ENCODE measurements at places on chromosomes 1 and 21.

DNA sequence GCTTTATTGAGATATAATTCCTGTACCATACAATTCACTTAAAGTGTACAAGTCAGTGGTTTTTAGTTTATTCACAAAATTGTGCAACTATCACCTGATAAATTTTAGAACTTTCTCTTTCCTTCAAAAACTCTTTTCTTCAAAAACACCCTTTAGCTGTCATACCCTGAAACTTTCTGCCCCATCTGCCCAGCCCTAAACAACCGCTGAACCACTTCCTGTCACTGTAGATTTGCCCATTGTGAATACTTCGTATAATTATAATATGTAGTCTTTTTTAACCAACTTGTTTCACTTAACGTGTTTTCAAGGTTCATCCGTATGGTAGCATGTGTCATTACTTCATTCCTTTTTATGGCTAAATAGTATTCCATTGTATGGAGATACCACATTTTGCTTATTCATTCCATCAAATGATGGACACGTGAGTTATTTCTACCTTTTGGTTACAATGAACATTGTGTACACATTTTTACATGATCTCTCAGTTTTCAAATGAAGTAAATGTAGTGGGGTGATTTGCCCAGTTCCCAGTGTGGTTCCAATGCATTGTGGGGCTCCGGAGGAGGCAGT lies 37.9 kb downstream of the WNT4 start:
- no peak for DNase-seq

DNA sequence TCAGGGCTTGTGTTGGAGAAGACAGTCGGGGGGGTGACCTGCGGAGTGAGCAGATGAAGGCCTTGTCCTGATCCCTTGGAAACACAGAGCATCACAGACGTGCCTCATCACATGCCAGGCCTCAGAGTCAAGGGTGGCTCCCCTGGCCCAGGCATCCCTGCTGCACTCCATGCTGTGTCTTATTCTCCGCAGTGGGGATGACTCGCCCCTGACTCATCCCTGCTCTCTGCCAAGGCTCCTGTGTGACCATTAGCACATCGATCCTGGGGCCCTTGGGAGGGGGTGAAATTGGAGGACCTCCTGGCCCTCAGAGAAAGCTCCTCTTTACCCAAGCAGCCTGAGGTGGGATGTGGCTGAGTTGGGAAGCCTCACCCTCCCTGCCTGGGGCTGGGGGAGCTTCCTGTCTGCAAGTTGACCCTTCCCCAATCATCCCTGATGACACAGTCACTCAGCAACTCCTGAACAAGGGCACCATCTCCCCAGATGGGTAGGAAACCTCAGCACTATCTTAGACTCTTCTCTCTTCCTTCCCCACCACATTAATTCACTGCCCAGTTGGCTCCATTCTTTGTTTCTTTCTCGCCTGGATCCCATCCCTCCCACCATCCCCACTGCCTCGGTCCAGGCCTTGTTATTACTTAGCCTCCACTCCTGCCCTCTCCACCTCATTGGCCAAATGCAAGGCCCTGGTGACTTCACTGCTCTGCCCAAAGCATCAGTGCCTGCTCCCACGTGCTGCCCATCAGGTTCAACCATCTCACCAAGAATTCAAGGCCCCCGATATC lies 74.6 kb downstream of the CAMK2N1 start:
- DNase-seq: peak; percentile 52

GRCh38 chr1:108601708-108602410 lies 42.0 kb downstream of the EEIG2 start:
- no peak for DNase-seq

DNA sequence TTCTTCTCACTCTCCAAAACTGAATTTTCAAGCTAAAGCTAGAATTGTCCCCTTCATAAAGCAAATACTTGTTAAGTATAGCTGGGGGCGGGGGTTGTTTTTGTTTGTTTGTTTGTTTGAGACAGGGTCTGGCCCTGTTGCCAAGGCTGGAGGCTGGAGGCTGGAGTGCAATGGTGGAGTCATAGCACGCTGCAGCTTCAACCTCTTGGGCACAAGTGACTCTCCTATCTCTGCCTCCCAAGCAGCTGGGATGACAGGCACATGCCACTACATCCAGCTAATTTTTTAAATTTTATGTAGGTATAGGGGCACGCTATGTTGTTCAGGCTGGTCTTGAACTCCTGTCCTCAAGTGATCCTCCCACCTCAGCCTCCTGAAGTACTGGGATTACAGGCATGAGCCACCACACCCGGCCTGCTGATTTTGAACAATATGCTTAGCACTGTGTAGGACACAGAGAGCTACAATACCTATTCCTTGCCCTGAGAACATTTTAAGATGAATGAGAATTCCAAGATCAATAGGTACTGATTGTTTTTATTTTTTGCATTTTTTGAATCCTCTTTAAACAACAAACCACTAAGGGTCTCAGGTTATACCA lies 42.2 kb downstream of the PCNX2 start:
- no peak for DNase-seq

GRCh38 chr21:19261731-19262376 lies 858.3 kb upstream of the TMPRSS15 start:
- DNase-seq: no peak

GRCh38 chr21:31554511-31555022 lies 104.9 kb upstream of the SOD1 start:
- DNase-seq: no peak

- DNase-seq: no peak
Measured at GRCh38 chr1:228219245-228219961, 11.6 kb downstream of the OBSCN start.

DNA sequence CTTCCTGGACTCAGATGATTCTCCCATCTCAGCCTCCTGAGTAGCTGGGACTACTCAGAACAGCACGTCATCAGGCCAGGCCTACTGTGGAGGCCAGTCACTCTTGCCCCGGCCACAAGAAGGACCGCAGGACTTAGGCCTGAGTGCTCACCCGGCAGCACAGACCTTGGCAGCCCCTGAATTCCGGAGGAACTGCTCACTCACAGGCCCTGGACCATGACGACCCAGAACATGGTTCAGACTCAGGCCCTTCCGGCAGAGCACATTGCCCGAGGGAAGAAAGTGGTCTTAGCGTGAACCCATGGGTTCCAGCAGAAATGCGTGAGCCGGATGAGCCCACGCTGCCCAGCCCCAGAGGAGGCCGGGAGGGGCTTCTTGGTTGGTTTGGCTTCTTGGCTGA lies 177.3 kb upstream of the TMEM51 start:
- no peak for DNase-seq

DNA sequence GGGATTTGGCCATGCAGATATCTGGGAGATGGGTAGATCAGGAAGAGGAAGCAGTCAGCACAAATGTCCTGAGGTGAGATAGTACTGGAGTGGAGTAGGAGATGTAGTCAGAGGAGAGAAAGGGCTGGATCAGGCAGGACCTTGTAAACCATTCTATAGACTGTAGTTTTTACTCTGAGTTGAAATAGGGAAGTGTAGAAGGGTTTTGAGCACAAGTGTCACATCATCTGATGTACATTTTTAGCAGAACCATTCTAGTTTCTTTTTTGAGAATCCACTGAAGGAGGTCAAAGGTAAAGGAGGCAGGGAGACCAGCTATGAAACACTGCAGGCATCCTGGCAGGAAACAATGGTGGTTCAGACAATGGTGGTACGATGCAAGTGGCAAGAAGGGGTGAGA lies 194.6 kb upstream of the RRP15 start:
- no peak for DNase-seq

DNA sequence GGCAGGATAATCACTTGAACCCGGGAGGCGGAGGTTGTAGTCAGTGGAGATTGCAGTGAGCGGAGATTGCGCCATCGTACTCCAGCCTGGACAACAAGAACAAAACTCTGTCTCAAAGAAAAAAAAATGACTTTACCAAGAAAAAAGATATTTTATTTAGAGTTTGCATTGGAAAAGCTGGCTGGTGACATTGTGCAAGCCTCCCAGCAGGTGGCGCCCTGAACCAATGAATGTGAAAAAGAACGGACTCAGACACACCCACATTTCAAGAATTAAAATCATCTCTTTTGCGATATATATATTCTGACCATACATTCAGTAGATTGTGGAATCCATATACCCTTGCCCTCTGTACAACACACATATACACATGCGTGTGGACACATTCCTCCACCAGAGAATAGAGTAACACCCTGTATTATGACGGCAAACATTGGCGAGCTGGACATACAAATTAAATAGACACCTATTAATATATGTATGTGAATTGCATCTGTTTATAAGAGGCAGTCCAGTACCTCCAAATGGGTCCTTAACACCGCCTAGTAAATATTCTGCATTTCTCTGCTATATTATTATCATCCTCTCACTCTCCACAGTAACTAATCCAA lies 39.0 kb upstream of the CADM3 start:
- peak; percentile 68 for DNase-seq

DNA sequence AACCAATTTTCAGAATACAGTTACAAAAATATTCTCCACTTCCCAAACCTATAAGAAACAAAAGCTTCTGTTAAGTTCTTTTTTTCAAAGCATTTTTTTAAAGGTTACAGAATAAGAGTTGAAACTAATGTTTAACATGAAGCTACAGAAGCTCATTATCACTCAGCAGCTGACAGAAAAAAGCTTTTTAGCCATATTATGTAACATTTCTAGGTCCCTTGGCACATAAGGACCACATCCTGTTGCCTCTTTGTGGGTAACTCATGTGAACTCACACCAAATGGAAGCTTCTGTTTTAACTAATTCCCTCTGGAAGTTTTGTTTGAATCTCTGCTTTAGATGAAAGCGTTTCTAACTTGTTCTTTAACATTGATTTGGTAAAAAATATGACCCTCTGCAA lies 242.5 kb upstream of the TMPRSS15 start:
- DNase-seq: no peak

- no peak for DNase-seq
Measured at GRCh38 chr1:117137281-117137855, 15.8 kb upstream of the TRIM45 start.

DNA sequence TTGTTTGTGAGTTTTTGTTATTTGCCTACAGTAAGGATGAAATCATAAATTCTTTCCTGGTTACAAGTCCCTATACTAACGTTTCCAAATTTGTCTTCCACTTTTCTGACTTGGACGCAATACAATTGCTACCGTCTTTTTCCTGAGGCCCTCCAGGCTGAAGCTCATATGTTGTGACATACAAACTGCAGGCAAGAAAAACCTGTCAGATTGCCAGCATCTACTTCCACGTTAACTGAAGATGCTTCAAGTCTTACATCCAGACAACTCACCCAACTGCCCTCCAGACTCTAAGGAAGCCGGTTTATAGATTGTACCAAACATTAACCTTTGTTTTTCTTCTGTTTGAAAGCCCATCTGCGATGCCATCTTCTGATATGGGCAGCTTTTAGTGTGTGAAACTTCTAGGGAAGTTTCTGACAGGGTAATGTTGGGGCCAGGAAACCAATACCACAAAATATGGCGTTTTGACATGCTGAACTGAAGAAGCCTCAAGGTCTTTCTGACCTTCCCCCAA lies 21.4 kb upstream of the RNF11 start:
- DNase-seq: no peak

- no peak for DNase-seq
Measured at GRCh38 chr1:86289746-86290145, 106.4 kb downstream of the ODF2L start.

- no peak for DNase-seq
Measured at GRCh38 chr1:63701187-63701586, 72.6 kb upstream of the ROR1 start.

DNA sequence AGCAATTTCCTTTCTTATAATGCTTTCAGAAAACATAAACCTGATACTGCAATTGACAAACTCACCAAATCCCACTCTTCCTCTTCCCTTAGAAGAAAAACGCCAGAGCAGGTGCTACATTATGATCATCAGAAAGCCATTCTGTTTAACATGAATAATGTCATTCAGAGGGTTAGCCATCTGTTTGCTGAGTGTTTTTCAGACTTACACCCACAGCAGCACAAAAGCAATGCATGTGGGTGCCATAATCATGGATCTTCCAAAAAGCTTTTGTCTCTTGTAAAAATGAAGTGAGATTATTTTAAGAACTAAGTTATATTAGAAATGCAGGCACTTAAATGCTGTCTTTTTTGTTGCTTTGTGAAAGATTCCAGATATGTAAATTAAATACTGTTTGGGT lies 204.6 kb upstream of the TMPRSS15 start:
- no peak for DNase-seq

DNA sequence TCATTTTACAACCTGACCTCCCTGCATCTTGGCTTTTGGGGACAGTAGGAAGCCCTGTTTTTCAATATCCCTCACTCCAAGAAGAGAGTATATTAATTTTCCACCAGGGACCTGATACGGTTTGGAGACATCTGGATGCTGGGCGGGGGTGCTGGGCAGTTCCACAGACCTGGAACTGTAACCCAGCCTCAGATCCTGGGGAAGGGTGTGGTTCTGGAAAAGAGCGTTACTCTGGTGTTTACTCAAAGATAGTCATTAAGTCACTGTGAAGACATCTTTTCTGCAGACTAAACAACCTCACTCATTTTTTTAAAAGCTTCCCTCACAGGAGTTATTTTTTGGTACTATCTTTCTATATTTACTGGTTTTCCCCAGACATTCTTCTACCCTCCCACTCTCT lies 189.8 kb downstream of the CLIC6 start:
- DNase-seq: no peak

DNA sequence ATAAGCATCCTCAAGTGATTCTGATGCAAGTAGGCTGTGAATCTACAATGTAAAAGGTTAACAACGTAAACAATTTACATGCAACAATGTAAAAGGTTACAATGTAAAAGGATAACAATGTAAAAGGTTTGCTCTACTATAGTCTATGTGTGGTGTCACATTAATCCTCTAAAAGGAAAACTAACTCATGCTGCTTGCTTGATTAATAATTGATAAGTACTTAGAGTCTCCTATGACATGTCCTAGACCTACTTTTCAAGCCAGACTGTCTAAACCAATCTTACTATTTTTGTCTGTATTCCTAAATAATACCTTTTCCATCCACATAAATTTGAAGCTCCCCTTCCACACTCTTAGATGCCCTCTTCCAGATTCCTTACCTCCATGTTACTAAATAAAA lies 606.8 kb downstream of the LTN1 start:
- no peak for DNase-seq
